AG09319 (cell line): ENCODE measurements at places on chromosomes 11 and 22.

DNA sequence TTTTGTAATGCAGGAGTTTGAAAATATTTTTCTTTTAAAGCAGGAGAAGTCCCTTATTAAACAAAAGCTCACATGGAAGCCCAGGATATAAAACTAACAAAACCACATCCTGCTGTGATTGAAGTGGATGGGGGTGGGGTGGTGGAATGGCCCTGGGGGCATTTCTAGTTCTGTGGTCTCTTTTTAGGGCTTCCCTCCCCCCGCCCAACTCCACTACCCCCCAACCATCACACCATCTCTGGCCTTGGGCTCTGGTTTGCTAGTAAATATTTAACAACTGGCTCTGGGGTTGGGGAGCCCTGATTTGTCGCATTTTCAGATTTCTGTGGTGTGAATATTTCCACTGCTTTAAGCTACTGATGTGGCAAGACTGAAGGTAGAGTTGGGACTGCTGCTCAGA lies 279.6 kb upstream of the PLET1 start:
- no peak for DNase-seq

DNA sequence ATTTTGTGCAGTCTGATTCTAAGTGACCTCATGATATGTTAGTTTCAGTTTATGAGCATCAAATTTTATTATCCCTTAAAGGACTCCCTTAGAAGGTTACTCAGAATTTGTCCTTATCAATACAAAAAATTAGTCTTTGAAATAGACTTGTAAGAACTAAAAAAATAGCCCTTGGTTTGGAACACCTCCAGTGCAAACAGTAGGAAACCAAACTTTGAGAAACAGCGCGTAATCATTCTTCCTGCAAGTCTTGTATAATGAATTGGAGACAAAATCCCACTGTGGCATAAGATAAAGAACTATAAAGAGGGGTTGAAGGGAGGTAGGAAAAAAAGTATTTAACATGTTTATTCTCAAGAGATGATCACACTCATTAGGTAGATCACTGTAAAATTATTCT lies 10.8 kb upstream of the MSANTD4 start:
- no peak for DNase-seq

DNA sequence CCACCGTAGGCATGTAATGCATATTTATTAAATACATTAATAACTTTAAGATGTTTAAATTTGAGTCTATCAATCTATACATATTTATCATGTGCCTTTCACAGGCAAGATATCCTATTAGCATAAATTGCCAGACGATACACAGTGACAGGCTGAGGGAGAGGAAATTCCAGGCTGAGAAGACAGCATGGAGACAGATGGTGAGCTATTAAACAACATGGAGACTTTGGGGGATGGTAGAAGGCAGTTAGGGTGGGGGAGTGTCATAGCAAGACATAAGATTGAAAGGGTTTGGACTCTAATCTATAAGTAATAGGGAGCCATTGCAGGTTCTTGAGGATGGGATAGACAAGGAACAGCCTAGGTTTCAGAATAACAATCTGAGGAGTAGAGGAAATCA lies 138.5 kb downstream of the NXPE2 start:
- DNase-seq = no peak

DNA sequence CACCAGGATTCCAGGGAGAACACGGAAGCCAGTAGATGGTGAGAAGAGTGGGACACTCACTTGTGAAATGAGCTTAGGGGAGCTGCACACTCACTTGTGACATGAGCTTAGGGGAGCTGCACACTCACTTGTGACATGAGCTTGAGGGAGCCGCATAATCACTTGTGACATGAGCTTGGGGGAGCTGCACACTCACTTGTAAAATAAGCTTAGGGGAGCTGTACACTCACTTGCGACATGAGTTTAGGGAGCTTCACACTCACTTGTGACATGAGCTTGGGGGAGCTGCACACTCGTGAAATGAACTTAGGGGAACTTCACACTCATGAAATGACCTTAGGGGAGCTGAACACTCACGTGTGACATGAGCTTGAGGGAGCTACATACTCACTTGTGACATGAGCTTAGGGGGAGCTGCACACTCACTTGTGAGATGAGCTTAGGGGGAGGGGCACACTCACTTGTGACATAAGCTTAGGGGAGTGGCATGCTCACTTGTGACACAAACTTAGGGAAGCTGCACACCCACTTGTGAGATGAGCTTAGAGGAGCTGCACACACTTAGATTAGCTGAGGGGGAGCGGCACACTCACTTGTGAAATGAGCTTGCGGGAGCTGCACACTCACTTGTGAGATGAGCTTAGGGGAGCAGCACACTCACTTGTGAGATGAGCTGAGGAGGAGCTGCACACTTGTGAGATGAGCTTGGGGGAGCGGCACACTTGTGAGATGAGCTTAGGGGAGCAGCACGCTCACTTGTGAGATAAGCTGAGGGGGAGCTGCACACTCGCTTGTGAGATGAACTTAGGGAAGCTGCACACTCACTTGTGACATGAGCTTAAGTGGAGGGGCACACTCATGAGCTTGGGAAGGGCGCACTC lies 59.0 kb downstream of the NCAPD3 start:
- DNase-seq = no peak

- DNase-seq = no peak
Measured at GRCh38 chr22:22855617-22856308, 31.9 kb upstream of the IGLL5 start.

- no peak for DNase-seq
Measured at GRCh38 chr22:48505891-48506290, 1321.8 kb downstream of the BRD1 start.

GRCh38 chr11:36243641-36244040 lies 45.6 kb downstream of the COMMD9 start:
- DNase-seq = no peak

GRCh38 chr11:45145379-45146071 lies 914 bp upstream of the PRDM11 start:
- DNase-seq = no peak

DNA sequence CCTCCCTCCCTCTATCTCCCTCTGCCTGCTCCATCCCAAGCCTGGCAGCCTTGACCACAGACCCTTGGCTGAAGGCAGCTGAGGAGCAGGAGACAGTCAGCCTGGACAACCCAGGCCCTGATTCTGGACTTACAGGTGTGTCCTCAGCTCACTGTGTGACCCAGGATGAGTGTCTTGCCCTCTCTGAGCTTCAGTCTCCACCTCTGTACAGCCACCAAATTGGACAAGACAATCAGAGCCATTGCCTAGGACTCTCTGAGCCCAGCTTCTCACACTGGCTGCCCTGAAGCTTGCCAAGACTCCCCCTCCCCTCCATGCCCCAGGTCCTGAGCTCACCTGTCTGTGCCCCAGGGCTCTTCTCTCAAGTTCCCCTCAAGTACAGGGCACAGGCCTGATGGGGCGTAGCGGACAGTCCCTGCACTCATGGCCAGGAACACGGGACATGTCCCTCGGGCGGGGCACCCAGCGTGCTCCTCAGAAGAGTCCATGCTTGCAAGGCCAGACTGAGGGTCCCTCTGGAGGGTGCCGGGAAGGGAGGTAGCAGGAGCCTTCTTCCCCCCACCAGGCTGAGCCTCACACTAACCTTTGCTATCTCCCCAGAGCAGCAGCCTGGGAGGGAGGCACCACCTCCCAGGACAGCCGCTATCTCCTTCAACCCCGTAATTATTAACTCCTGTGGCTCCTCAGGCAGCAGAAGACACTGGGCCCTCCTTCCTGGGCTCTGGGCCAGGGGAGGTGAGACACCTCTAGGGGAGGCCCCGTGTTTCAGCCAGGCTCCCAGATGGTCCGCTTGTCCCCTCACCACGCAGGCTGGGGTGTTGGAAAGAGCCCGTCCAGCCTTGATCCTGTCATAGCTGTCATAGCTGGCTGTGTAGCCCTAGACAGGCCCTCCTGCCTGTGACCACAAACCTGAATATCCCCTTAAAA lies 2.6 kb upstream of the RAB3IL1 start:
- no peak for DNase-seq

GRCh38 chr22:25629613-25630012 lies 65.1 kb downstream of the GRK3 start:
- DNase-seq = no peak
